T-helper 1 cell (primary cell): ENCODE measurements at places on chromosomes 12 and 14.
A peak's percentile ranks its signal among the peaks of the same experiment; 100 is the strongest.

DNA sequence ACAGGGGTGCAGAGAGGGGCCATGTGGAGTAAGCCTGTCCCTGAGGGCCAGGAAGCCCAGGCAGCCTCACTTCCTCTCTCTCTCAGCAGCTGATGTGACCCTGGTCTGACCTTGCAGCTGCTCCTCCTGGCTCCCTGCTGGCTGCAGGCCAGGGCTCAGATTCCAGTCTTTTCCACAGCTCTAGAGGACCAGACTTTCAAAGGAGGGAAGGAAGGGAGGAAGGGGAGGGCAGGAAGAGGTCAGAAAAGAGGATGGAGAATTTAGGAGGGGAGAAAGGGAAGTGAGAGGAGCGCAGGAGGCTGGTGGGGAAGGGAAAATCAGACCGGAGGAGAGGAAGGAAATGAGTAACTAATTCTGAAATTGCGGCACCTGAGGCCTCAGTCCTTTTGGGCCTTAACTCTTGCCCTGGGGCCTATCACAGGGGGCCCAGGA, 40.9 kb upstream of the VASH1 start:
- no peak for DNase-seq

- DNase-seq = no peak
Measured at GRCh38 chr14:26121181-26121580, 476.7 kb downstream of the NOVA1 start.

GRCh38 chr12:93107514-93108312, 178.6 kb upstream of the EEA1 start:
- no peak for DNase-seq

GRCh38 chr14:21169573-21169972, 13.7 kb upstream of the OR5AU1 start:
- DNase-seq = no peak

- no peak for DNase-seq
Measured at GRCh38 chr12:106644335-106645073, 61.7 kb downstream of the RFX4 start.

GRCh38 chr14:105056303-105056831, 8.9 kb downstream of the GPR132 start:
- no peak for DNase-seq

DNA sequence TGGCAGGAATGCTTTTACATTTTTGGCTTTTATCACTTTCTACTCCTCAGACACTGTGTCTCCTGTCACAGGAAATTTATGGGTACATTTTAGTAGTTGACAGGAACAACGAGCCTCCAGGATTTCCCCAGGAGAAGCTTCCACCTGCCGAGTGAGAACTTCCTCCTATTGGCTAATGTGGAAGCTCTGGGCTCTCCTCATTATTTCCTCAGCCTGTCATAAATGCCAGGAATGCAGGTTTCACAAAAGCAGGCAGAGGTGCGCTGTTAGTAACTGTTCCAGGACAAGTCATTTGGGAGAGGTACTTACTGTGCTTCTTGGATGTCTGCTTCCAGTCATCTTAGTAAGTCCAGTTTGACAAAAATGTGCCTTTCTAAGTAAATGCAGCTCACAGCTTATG, 19.1 kb upstream of the DCP1B start:
- DNase-seq = no peak

- DNase-seq = no peak
Measured at GRCh38 chr12:92324849-92325500, 179.3 kb upstream of the BTG1 start.

GRCh38 chr14:95328729-95329503, 9.2 kb upstream of the CLMN start:
- DNase-seq = no peak

GRCh38 chr12:127035011-127035879, 1231.7 kb upstream of the TMEM132C start:
- no peak for DNase-seq

DNA sequence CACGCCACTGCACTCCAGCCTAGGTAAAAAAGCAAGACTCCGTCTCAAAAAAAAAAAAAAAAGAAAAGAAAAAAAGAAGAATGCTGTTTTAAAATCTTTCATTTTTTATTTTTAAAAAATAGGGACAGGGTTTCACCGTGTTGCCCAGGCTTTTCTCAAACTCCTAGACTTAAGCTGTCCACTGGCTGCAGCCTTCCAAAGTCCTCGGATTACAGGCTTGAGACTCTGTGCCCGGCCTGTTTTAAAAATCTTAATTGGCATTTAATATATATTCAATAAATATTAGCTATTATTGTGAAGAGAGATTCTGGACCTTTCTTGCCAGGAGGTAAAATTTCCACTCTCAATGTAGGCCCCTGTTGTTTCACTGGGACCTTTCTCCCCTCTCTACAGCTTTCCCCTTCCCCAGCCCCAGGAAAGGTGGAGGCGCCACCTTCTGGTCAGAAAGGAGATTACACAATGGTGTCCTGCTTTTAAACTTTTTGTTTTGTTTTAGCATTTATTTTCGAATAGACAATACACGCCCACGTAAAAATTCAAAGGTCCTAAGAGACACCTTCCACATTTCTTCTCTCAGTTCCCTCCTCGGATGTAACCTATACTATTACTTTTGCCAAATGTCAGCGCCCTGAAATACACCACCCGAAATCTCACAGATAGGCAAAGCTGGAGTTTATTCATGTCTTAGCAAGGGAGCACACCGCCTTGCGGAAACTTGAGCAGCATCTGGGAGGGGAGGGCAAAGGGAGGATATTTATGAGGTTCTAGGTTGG, 23.8 kb upstream of the PHC1 start:
- peak; percentile 28 for DNase-seq

DNA sequence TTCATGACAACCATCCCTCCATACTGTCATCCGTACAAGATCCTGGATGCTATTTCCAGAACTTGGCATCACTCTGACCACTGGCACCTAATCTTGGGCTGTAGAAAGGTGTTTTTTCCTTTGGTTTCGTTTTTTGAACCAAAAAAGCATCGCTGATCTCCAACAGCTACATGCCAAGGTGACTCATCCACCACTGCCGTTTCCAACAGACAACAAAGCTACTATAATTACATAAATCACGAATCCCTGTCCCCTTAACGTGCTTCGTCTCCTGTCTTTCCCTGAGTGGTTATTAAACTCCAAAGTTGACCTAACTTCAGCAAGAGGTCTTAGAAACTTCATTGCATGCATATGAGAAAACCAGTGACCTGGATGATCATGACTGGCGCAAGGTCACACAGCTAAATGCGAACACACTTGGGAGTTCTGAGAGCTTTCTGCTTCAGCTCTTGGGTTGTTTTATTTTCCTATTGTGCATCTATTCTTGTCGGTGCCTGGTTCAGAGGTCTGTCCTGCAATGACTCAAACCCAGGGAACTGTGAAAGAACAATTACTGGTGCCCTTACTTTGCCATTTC, 99.9 kb downstream of the PPM1H start:
- no peak for DNase-seq
